ENCODE measurements at places on chromosomes 2 and 18.

DNA sequence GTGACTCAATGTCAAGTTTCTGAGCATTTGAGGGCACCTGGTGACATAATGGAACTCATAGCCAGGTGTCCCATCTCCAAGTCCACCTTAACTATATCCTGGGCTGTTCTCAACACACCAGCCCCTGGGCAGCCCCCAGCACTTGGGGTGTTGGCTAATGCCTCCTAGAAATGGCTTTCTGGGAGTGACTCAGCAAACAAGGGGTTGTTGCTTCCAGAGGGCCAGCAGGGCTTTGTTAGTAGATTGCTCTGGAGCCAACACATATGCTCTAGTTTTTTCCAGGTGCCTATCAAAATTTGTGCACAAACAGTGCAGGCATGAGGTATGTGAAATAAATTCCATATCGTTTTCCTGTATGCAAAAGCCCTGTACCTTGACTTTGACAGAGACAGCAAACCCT lies 448.4 kb downstream of the SLC4A3 start:
- no peak for DNase-seq

DNA sequence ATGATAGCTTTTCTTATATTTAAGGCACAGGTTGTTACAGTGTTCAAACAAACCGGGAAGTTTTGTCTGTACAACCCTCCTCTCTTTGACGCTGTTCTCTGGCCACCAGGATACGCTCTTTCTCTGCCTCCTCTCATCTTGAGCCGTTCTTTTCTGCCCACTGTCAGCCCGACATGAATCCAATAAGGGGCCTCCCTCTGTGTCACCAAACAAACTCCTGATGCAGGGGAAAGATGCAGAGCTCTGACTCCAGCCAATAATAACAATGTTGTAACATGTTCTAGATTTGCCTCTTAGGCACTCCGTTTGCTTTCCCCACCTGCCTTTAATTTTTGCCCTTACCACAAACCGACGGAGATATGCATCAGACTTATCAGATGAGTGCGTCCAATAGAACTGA lies 449.3 kb downstream of the SLC4A3 start:
- DNase-seq, result no peak

GRCh38 chr2:24110660-24111303 lies 12.4 kb downstream of the PFN4 start:
- no peak for DNase-seq

GRCh38 chr2:12495247-12495868 lies 221.4 kb upstream of the TRIB2 start:
- DNase-seq, result no peak

- DNase-seq, result no peak
Measured at GRCh38 chr2:13669607-13670006, 952.9 kb downstream of the TRIB2 start.

DNA sequence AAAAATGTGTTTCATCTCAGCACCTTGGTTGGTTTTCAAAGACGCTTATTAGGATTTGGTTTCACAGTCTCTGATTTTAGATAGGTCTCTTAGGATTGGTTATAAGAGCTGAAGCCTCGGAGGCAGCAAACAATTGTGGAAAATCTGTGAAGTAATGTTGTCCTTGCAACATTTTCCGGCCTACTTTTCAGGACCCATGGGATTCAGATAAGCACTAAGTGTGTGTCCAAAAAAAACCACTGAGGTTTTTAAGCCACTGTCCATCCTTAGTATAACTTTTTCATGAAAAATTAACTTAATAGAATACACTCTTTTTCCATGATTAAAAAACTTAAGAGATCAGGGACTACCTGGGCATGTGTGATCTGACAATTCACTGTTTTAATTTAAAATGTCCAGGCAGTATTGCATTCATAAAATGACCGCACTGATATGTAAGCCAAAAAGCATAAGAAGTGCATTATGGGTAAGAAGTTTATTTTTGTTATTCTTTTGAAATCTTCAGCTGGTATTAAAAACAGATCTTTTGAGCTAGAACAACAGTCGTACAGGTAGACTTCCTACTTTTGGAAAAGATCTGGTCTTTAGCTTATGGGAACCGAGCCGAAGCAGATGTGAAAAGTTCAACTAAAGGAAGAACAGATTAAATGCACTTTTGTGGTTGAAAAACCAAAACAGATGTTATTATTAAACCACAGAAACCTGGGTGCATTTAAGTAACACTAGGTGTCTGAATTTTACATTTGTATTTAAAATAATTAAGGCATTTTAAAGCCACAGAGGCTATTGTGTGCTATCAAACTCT lies 479.4 kb upstream of the ZEB2 start:
- no peak for DNase-seq

DNA sequence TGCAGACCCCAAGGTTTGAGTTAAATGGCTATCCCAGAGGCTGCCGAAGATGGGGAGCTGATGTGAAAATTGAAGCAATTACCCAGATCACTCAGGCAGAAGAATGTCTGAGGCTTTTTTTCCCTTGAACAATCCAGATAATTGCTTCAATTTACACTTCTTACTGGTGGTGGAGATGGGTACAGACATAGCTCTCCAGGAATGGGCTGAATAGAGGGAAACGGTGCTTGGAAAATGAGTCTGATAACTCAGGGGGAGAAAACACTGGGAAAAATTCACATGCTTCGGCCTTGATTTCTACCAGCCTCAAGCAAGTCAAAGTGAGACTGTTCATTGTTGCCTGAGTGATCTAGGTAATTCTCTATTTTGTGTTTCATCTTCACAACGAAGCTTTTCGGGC lies 9.5 kb upstream of the KIF5C start:
- DNase-seq, result no peak

GRCh38 chr2:98026292-98026691 lies 30.5 kb upstream of the TMEM131 start:
- no peak for DNase-seq

DNA sequence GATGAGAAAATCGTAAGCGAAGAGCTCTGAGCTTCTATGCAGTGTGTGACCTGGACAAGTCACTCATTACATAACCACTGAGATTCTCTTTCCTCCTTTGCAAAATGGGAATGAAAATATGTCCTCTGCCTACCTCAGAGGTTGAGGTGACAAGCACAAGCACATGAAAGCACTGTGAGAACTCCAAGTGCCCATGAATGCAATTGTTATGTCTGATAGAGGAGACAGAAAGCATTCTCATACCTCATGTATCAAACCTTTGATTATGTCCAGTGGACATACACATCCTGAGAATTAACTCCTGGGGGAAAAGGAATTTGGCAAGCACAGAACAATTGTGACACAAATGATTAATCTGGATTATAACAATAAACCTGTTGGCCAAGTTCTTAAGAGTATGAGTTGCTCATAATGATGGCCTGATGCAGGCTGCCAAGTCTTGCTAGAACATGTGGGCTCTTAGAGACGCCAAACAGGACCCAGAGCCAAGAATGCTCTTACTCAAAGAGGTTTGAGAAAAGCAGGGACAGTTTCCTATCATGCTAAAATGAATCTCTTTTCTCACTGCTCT lies 8.5 kb upstream of the RMDN2 start:
- no peak for DNase-seq

DNA sequence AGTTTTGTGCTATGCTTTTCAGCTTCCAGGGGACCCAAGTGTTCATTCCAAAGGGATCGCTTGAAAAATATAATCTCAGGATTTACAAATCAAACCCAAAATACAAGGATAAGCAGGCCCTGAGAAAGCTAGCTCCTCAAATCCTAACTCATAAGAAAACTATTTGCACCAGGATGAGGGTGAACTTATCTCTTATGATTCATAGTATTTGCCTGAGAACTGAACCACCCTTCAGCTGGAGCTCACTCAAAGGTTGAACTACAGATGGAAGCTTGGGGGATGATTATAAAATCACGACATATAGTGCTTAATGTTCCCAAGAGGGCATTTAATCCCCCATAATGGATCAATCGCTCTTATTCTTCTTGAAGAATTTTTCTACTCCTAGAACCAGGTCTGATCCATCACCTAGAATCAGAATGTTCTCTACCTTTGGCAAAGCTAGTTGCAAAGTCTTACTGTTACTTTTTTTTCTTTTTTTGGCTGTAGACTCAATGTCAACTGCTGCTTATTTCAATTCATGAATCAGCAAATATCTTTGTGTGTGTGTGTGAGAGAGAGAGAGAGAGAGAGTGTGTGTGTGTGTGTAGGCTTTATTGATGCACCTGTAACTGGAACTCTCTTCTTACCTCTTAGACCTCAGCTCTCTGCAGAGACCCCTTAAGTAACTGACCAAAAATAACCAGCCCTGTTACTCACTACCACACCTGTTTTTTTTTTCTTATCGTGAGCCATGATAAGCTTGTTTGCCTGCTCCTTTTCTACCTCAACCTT lies 44.8 kb downstream of the ARL4C start:
- DNase-seq, result peak; percentile 65

- DNase-seq, result no peak
Measured at GRCh38 chr2:104539649-104540048, 314.3 kb upstream of the POU3F3 start.

GRCh38 chr18:24862201-24862816 lies 401.9 kb downstream of the HRH4 start:
- no peak for DNase-seq

- DNase-seq, result no peak
Measured at GRCh38 chr2:160430001-160430344, 63.6 kb downstream of the RBMS1 start.

DNA sequence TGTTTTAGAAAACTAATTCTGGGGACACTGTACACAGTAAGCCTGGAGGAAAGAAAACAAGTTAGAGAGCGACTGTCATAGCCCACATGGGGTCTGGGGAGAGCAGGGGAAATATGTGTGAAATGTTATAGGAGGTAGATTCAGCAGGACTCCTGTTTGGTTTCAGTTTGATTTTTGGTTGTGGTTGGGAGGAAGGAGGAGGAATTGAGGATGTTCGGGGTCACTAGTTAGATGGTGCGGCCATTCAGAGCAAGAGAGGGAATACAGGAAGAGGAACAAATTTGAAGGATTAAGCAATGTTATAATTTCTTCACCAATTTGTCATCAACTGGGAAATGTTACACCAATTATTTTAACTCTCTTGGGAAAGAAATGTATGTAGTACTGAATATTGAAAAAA lies 25.1 kb downstream of the TTC39C start:
- DNase-seq, result no peak

DNA sequence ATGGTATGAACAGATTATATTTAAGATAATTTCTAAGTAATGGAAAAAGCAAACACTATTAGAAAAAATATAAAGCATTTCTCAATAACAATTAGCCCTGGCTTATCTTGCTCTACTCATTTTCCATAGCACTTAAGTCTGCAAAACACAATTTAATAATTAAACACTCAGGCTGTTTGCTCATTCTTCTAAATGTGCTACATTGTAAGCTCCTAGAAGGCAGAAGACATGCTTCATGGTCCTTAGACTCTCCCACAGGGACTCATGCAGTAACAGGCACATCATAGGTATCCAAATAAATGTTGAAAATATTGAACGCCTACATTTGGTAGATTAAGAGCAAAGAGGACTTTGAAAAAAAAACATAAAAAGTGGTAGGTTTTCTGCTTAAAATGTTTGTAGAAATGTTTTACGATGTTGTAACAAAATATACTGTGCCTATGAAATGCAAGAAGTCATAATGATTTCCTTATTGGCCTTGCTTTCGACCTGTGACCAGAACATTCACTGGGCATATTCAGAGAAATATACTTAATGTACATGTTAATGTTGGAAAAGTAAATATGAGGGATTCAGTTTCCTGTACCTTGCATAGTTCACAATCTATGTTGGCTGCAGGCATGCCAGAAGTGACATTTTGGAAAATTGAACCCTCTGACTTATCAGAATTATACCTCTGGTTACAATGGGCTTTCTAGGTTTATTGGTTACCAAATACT lies 27.2 kb downstream of the G6PC2 start:
- DNase-seq, result no peak

- DNase-seq, result no peak
Measured at GRCh38 chr2:158113741-158114295, 12.1 kb downstream of the UPP2 start.

DNA sequence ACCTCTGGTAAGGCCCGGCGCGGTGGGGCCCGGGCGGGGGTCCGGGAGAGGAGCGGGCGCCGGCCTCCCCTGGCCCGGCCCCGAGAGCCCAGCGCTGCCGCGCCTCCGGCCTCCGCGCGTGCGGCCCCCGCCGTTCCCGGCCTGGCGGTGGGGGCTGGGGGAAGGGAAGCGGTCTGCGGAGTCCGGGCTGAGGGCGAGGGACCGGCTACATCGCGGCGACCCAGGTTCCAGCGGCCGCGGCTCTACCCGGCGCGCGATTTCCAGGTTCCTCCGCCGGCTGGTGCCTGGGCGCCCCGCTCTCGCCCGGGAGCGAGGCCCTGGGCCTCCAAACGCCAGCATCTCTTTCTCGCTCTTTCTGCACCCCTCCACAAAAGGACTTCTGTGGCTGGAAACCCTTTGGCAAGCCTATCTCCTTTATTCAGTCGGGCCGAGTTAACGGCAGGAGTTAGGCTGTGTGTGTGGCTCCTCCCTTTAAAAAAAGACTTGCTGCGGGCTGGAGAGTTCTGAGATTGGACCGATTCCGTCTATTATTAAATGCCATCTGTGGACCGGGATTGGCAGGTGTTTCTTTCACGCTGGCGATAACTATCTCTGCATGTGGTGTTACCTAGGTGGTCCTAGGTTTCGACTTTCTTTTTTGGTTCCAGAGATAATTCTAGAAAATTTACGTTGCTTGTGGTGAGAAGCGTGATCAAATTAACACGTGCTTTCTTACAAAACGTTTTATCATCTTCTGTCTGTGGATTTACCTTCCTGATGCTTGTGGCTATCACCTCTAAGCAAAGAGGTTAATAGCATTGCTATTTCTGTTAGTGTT lies 592 bp downstream of the ME2 start:
- peak; percentile 54 for DNase-seq

DNA sequence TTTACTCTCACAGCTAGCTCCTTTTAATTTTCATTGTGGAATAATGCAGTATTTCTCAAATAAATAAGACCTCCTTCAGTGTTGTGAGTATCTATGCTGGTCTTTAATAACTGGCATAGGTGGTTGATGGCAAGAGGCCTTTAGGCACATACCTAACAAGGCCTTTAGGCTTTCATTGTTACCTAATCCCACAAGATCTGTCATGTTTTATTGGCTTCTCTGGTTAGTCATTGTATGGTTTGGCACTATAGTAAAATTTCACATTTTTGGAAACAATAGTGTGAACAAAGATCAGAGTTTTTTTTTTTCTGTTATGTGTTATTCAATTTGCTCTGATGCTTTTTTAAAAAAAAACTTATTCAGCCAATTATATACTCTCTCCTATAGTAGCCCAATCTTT lies 89.8 kb upstream of the NEUROD1 start:
- no peak for DNase-seq

DNA sequence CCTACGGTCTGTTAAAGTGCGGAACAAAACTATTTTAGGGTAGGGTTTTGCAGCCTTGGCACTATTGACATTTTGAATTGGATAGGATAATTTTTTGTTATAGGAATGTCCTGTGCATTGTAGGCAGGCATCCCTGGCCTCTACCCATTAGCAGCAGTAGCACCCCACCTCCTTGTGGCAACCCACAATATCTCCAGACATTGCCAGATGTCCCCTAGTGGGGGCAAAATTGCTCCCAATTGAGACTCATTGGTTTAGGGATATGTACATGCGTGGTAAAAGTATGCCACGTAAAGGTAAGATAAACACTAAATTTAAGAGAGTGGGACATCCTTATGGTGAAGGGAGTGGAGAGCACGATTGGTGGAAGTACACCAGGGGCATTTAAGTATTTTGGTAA lies 4.6 kb downstream of the MIB1 start:
- no peak for DNase-seq
